ENCODE measurements at places on chromosomes 2 and 18.

DNA sequence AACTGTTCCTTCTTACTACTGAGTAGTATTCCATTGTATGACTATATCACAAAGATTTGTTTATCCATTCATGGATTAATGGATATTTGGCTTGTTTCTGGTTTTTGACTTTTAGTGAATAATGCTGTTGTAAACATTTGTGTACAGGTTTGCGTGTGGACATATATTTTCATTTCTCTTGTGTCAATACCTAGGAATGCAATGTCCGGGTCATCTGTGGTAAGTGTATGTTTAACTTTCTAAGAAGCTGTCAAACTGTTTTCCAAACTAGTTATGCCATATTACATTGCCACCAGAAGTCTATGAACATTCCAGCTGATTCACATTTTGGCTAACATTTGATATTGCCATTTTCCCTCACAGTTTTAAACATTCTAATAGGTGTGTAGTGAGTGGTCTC lies 29.1 kb upstream of the SLC16A14 start:
- DNase-seq: no peak

DNA sequence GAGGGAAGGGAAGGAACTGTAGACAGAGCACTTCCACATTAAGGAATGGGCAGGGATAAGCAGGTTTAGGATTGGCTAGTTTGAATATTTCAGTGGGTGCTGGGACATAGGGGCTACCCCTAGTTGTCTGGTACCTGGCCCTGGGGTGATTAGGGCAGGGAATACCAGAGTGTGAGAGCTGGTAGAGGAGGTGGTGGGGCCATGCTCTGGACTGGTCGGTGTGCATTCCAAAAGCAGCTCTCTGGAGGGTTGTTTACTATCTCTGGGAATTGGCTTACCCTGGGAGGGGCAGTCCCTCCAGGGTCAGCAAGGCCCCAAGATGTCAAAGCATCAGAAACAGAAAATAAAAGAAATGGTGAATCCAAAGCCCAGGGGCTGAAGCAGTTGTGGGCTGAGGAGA lies 103.8 kb downstream of the LAMA3 start:
- DNase-seq: no peak

DNA sequence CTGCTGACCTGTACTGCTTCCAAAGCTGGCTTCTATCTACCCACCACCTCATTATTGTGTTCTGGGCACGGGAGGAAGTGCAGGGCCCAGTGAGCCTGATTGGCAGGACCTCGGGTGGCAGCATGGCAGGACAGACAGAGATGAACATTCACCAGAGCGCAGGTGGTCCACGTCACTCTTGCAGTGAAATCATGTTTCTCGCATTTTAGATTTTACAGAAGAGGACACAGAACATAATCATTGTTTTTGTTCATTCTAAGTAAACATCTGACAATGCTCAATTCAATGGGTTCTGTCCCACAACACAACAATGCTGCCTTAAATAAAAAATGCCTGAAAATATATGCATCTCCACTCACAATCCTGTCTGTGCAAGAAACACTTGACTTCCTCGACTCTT lies 11.5 kb upstream of the BIN1 start:
- no peak for DNase-seq

GRCh38 chr2:199754766-199755165 lies 96.2 kb downstream of the FTCDNL1 start:
- no peak for DNase-seq

DNA sequence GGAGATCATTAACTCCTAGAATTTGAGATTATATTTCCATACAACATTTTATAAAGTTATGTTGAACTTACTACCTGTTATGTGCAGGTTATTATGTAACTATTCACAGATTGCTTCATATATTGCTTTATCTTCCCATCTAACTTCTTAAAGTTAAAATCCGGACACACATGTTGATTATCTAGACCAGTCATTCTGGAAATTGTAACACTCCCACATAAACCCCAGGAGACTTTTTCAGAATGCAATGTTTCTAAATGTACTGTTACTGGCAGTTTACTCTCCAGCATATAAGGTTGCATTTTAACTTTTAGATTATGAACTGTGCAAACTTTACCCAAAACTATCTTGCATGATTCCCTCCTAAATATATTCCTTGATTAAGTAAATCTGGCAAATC lies 70.5 kb upstream of the FAM117B start:
- no peak for DNase-seq

GRCh38 chr2:9681427-9681817 lies 50.6 kb upstream of the YWHAQ start:
- no peak for DNase-seq

- DNase-seq: no peak
Measured at GRCh38 chr2:233108611-233109490, 48.7 kb downstream of the INPP5D start.
